ENCODE measurements at places on chromosomes 13 and 19.

DNA sequence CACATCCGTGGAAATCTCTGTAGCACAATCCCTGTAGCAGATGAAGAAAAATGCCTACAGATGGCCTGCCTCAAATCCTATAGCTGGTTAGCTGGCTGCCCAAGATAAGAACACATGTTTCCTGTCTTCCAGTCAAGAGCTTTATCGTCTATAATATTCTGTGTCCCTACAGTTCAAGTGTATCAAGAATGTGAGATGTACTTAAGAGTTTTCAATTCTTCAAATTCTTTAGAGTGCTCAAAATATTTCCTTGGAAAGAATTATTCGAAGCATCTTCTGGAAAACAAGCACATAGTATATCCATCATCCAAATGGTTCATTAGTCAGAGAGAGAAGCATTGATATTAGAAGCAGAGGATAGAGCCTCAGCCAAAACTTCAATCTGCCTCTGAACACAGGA lies 239.8 kb downstream of the COG6 start:
- peak; percentile 13 for DNase-seq

DNA sequence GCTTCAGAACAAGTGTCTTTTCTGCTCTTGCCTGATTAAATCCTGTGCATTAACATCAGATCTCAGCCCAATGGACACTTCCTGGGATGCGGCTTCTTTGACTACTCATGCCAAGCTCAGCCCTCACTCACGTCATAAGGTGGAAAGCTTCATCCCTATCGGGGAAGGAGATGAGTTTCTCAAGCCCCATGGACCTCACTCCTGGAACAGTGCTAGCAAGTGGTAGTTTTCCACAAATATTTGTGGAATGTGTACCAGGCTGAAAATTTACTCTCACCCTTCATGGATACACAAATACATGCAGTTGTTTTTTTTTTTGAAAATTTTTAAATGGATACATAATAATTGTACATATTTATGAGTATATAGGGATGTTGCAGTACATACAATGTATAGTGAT lies 34.6 kb upstream of the FARP1 start:
- DNase-seq, result no peak

GRCh38 chr13:29964181-29964845 lies 113.9 kb upstream of the UBL3 start:
- no peak for DNase-seq

- DNase-seq, result no peak
Observed at GRCh38 chr19:51263808-51264207, 12.9 kb downstream of the SIGLECL1 start.

DNA sequence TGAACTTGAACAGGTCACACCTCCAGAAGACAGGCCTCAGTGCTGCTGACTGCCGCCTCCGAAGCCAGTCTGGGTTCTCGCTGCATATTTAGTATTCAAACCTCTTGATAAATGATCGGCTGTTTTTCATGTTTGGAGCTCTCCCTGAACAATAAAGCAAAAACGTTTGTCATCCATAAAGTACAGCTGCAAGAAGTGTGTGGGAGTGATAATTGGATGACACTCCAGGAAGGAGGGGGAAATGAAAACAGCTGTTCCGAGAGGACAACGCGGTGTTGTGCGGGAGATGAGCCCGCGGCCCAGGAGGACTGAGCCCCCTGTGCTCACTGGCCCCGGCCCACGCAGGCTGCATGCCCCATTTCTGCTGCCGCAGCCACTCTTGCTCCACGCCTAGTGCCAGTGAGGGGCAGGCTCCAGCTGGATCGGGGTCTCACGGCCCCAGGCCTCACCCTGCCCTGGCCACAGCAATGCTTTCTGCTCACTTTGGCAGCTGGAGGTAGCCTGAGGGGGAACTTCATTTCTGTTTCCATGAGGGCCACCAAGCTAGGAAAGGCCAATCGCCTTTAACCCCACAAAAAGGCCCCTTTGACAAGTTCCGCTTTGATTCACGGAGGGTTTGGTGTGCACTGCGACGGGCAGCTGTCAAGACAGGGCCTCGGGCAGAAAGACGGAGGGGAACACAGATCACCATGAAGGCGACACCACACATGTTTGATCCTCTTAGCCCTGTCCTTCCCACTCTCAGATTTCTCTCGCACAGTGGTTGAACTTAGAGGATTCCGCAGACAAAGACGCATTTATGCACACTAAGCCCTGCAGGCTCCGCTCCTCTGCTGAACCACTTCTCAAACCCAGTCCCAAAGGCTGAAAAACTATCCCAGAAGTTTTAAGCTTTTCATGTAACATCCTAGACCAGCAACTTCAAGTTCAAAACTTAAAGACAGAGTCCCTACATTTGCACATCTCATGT lies 537.6 kb downstream of the EFNB2 start:
- DNase-seq, result peak; percentile 74

DNA sequence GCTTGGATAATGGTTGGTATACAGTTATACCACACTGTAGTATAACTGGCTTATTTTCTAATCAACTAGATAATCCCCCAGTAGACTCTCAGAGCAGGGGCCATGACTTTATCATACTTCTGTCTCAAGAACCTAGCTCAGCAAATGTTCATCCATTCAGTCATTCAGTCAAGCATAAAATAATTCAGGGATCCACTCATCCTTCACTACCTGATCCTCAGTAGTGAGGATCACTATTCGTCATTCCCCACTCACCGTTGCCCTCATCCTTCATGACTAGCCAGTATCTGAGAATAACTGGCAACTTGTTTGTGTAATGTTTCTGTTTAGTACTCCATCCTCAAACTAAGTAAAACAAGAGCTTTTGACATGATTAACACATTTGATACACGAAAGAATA lies 77.6 kb downstream of the TSC22D1 start:
- DNase-seq, result no peak

- DNase-seq, result peak; percentile 96
Observed at GRCh38 chr13:20566468-20566897, 474 bp upstream of the IFT88 start.

All from WERI-Rb-1 (cell line).